ENCODE measurements at places on chromosomes 7 and 10.
A peak's percentile ranks its signal among the peaks of the same experiment; 100 is the strongest.

GRCh38 chr10:131561897-131562296, 250.4 kb upstream of the TCERG1L start:
- no peak for DNase-seq

DNA sequence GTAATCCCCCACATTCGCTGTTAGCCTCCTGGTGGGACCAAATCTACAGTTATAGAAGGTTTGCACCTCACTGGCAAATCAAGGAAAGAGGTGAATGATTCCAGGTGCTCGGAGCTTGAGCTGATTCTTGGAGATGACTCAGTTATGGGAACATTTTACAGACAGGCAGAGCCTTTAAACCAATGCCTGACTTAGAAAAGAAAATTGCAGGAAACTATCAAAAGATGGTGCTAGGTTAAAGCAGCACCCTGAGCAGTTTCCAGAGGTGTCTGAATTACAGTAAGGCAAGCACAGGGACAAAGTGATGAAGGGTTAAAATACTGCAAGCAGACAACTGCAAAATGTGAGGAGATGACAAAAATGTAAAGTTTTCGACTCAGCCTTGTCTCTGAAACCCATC, 2.9 kb downstream of the LRRTM3 start:
- DNase-seq = no peak

GRCh38 chr10:26448292-26448691, 10.2 kb downstream of the APBB1IP start:
- no peak for DNase-seq

- DNase-seq = peak; percentile 51
These were observed 29.9 kb upstream of the PDCD4 start for GRCh38 chr10:110841767-110842267.

DNA sequence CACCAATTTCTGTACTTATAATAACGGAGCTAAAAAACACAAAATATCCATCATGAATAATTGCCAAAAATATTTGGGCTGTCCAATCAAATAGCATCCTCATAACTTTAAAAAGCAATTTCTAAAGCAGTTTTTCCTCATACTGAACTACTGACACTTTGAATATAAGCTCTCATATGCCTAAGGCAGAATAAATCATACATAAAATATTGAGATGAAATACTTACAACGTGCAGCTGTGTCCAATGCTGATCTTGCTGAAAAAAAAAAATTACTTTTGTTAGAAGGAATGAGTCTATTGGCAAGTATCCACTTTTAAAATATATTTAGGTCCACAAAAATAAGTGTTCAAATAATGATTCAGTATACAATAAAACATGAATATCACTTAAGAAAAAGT, 24.2 kb downstream of the FAM3C start:
- no peak for DNase-seq

DNA sequence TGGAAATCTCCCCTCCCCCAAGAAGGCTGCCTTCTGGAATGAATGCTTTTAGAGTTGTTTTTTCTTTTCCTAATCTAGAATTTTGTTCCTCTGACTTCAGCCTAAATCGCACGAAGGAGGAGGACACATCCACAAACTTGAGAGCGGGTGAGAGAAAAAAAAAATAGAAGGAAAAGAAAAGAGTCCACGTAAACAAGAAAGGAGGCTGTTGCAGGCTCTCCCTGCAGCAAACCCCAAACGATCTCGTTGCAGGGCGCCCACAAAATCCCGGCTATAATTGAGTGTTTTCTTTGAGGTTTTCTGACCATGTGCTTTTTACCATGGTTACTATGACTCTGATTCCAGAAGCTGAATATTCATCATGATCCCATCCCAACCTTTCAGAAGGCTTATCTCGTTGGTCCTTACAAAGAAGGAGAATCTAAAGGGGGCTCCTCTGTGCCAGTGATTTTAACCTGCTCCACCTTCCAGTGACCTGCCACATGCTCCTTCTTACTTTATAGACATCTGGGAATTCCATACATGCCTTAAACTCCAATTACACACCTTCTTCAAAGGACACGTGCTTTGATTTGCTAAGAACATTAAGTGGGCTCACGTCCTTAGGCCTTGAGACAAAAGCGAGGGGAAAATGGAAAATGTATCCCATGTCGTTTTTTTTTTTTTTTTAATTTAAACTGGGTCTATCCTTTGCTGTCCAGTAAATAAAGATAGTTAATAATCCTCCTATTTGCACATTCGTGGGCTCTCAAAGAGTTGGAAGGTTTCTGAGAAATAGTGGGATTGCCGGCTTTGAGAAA, 5.8 kb downstream of the TWIST1 start:
- no peak for DNase-seq

DNA sequence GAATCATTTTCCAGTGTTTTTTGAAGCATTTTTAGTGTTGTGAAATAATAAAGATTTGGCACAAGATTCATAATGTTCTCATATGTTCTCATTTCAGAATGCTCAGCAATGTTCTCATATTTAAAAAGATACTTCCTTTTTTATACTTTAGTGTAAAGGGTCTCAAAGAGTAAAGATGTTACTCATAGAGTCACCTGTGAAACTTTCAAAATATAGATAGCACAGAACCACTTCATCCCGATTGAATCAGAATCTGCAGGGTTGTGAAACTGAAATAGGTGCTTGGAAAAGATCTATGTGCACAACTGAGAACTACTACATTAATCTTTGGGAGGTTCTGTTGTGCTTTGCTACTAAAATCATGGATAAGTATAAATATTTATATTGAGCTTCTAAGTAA, 144.7 kb downstream of the MDFIC start:
- no peak for DNase-seq

DNA sequence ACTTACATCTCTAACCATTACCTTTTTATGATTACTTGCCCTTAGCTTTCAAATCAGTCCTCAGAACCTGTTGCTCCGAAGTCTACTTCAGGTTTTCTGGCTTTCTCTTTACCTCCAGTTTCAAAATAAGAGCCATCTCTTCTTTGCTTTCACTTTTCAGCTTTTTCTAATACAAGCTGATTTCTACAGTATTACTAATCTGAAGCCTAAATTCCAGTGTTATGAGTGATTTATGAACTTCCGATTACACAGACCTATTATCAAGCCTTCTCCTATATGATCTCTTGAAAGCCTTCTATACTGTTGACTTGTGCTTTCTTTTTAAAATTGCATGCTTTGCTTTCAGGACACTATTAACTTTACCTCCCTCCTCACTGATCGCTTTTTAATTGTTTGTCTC, 1307.8 kb upstream of the CELF2 start:
- DNase-seq = no peak

DNA sequence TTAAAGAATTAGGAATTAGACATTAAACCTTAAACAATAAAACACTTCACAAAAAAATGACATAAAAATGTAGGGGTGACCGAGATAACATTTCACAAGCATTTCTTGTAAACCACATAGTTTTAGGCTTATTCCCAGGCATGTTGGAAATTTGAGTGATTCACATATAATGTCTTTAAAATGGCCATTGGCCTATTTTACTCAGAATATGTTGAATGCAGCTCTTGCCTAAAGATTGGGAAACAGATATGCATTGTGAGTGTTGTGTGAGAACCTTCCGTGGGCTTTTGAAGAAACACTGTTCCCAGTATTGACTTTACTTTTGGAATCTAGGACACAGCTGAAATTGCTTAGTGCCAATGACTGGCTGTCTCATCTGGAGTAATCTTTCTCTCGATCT, 79.6 kb downstream of the ARL5B start:
- DNase-seq = no peak

GRCh38 chr10:102801496-102801895, 35.7 kb downstream of the CYP17A1 start:
- no peak for DNase-seq

DNA sequence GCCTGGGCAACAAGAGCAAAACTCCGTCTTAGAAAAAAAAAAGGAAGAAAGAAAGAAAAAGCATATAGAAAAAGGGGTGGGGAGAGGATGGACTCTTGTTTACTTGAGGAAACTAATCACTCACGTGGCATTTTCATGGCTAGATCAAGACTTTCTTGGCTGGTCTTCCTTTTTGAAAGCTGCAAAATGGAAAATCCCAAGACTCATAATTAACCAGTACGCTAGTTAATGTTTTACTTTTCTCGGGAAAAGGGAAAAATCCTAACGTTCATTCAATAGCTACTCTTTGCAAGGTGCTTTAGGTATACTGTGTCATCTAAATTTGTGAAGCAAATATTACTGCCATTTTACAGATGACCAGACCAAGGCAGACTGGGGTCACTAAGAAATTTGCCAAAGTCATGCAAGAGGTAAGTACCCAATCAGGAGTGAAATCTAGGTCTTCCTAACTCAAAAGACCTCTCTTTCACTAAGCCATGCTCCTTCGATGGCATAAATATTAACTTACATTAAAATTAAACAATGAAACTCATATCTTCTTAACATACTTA, 24.4 kb downstream of the NAPEPLD start:
- no peak for DNase-seq

GRCh38 chr10:33211106-33211878, 123.2 kb downstream of the NRP1 start:
- no peak for DNase-seq

DNA sequence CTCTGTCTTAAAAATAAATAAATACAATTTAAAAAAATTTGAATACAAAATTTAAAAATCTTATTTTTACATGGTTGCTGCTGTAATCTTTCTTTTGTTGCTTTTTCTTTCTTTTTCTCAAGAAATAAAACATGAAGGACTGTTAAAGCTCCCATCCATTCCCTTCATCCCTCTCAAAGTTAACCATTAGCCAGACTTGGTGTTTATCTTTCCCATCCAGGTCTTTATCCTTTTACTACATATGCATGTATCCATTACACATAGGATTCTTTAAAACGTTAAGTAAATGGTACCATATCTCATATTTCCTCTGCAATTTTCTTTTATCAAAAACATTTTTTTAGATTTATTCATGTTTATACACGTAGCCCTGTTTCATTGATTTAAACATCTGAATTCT, 70.1 kb downstream of the CREB3L2 start:
- DNase-seq = no peak

GRCh38 chr10:77144656-77145055, 493.0 kb downstream of the KCNMA1 start:
- no peak for DNase-seq
